ENCODE measurements at places on chromosomes 5 and 9. TPM values are rescaled to one million over a fixed set of nuclear protein-coding genes. Genes with fewer than 3 reads are reported as not detected.

The SIGMAR1 gene
- 86.8 TPM for total RNA-seq

The HRH2 gene
- total RNA-seq, result 9.3 TPM

The LCN9 gene
- 3.7 TPM for total RNA-seq

DNA sequence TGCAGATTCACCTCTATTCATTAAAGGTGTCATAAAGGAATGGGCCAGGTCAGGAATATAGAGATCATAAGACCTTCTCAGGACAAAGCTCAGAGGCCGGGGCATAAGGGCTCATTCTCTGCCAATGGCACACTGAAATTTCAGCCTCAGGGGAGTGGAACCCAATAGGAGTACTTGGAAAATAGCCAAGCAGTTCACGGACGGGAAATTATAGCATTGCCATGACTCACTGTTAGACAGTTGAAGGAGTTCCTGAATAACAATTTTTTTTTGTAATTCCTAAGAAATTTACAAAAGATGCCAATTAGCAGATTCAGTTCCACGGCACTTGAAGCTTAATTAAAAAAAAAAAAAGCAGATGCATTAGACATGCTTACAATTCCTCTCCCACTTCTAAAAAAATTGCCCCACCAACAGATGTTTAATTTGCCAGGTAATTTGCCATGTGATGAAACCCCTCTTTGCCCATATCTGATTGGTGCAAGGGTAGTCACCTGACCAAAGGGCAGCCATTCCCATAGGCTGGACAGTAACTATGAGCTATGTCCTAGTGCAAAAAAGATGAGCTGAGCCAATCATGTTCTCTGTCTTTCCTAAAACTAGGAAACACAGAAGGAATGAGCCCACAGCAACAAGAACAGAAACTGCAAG, 58.6 kb downstream of the PTCD2 start:
- no peak for DNase-seq

DNA sequence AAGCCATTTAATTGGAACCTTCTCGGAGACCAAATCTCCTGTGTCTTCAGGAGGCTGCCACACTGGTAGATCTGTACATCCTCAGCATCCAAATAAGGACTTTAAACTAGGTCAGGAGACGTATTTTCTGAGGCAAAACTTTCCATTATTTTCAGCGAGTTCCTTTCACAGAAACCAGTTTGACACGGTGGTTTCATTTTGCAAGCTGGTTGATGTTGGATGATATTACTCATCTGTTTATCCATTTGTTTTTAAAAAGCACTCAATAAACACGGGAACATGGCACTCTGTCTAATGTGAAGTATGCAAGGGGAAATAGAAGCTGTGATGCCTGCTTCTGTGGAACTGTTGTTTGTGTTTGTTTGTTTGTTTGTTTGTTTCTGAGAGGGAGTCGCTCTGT, 199.6 kb downstream of the ERCC6L2 start:
- DNase-seq, result no peak

GRCh38 chr5:118447350-118447749, 541.0 kb downstream of the DTWD2 start:
- DNase-seq, result no peak

- DNase-seq, result no peak
These were observed 3.2 kb downstream of the TAS2R1 start for GRCh38 chr5:9626955-9627354.

DNA sequence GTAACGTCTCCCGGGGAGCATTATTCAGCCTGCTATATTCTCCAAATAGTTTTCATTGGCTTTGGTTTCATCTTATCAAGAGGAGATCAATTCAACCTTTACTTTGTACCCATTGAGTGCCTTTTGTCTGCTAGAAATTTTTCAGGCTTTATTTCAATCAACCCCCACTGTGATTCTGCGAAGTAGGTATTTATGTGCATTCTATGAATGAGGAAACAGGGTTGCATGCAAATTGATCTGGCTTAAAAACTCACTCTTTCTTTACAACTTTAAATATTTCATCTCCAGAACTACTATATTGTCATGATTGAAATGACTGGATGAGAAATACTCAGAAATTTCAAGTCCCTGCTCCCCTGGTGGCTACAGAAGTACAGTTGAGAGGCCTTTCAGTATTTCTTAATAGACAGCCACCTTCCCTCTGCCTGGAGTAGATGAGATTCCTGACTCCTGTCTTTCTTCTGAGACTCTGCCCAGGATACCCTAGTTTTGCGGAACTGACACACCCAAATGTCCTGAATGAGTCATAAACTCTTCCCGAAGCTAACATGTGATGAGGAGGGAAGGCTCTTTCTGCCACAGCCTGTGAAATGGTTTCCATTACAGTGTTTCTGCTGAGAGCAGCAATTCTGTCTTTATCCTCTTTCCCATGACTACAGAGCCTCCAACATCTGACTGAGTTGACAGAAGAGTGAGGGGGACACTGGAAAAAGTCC, 52.6 kb upstream of the TNC start:
- DNase-seq, result peak; percentile 48

DNA sequence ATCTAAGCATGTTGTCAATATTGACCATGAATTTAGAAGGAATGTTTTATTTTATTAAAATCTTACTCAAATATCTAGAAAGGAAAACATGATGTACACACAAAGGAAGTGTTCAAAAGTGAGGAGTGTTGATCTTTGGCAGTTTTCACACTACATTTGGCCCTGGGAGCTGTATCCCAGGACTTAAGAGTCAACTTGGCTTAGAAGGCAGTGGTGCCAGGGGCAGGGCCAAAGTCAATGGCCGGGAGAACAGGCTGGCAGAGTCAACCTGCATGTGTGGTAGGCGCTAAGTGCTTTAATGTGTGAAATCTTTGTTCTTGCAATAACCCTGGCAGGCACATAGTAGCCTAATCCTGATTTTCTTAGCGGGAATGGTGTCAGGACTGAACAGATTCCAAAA, 228.4 kb downstream of the TENT4A start:
- DNase-seq, result no peak

- no peak for DNase-seq
These were observed 212.0 kb downstream of the BRINP1 start for GRCh38 chr9:119157196-119157595.

DNA sequence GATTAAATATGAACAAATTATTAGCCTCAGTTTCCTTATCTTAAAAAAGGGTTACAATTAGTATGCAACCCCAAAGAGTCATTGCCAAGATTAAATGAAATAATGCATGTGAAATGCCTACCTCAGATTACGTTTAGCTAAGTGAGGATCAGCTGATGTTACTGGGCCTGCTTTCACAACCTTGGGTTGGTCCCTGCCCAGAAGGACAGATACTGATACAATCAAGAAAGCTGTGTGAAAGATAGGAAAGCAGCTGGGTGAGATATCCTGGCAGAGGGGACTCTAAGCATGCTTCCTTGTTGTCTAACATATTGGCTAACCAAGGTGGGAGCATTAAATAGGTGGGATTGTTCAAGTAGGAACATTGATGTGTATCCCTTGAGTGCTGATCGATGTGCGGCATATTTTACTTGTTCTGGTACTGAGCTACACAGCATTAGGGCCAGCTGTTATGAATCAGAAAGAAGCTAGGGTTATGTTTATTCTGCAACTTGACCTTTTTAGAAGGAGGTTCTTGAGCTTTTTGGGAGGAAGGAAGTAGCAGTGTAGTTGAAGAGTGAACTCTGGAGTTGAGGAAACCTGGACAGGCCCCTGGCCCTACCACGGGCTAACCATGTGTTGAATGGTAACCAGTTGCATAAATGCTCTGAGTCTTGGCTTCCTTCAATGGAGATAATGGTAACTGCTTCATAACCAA, 28.9 kb downstream of the SNX24 start:
- no peak for DNase-seq

All from H1 (cell line).